ENCODE measurements at places on chromosomes 3 and 15.

DNA sequence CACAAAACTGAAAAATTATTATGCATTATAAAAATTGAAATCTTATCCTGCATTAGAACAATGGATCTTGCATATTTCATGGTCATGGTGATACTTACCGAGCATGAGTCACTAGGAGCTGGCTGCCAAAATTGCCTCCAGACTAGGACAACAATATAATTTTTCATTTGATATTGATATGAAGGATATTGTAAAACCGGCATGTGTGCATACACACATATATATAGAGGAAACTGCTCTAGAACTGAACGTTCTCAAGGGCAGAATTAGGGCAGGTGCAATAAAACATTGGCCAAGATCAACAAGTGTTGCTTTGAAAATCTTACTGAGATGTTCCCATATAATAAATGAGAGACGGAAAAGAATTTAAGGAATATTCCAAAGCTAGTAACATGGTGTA lies 319.4 kb upstream of the POU1F1 start:
- DNase-seq = no peak

- no peak for DNase-seq
Observed at GRCh38 chr15:66625974-66626373, 60.2 kb upstream of the LCTL start.

DNA sequence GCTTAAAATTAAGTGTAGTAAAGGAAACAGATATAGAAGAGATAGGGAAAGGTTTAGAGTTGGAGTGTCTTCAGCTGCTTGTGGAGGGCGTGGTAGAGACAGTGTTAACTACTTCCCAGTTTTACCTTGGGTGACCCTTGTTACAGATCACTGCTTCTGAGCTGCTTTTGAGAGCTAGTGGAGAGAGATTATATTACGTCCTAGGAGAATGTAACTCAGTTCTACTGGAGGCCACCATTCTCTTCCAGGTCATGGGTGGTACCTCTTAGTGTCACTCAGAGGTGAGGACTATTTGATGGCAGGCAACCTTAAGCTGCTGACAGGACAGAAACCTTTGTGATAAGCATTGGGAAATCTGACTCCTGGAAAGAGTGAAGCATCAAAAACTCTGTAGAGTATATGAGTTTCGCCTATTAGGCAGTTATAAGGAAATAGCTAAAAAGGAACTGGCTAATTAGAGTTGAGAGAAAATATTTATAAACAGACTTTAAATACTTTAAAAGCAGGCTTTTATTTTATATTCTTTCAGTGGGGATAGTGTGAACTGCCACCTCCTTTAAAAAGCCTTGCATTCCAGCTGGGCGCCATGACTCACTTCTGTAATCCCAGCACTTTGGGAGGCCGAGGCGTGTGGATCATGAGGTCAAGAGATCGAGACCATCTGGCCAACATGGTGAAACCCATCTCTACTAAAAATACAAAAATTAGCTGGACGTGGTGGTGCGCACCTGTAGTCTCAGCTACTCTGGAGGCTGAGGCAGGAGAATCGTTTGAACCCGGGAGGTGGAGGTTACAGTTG lies 106.5 kb downstream of the ZNF609 start:
- no peak for DNase-seq

DNA sequence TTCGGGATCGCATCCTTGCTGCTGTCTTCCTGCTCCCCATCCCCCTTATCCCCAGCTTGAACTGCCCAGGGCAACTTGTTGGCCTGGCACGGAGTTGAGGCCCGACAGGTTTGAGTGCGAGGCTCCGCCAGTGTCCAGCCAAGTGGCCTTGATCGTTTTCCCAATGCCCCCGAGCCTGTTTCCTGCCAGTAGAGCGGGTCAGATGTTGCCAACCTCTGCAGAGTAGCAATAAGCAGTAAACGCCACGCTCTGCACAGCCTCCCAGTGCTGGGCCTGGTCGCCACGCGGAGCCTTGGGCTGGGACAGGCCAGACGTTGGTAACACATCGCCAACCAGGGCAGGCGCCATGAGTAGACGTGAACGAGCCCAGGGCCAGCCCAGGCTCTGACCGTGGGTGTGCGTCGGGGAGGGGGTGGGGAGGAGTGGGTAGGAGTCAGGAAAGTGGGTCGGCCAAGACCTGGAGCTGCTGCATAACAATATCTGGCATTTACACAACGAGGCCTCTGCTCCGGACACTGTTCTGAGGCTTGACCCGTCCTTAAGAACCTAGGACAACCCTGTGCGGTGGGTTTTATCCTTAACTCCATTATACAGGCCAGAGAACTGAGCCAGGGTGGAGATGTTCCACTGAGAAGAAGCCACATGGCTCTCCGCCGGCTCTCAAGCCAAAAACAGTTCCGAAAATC lies 444 bp upstream of the ABHD14A start:
- no peak for DNase-seq

DNA sequence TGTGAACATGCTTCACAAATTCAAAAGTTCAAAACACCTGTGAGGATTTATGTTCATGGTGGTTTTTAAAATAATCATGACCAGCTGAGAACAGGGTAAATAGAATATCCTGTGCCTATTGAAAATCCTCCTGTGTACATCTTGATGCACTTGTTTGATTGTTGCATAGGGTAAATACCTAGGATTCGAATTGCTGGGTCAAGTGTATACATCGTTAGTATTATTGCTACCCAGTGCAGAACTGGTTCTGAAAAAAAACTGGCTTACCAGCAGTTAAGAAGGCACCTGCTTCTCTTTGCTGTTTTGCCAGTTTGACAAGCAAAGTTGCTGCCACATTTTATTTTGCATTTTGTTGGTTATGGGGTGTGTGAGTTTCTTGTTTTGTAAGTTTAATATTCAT lies 272.6 kb downstream of the CLSTN2 start:
- no peak for DNase-seq

DNA sequence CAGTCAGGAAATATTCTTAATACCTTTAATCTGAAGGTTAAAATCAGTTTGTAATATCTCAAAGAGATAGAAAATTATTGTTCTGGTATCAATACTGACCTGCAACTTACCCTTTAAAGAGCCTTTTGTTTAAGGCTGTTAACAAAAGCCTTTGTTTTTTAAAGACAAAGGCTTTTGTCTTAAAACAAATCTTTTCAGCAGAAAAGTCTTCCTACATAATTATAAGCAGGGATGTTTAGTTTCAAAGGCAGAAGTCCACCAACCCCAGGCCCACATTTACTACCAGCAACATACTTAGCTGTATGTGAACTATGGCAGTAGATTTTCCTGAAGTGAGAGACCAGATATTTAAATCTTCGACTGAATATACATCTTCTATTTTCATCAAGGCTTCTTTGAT lies 36.2 kb downstream of the SLC30A4 start:
- no peak for DNase-seq

DNA sequence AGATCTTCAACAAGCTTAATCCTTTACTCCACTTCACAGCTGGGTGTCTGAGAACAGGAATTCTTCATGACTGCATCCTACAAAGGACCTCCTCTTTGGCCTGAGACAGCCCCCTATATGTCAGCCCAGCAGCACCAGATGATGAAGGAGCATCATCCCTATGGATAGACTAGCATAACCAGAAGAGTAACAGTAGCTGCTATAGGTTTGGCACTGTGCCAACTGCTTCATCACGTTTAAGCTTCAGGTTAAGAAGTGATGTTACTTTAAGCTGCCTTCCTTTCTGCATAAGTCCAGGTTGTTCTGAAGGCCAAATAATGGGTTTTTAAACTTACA lies 50.6 kb downstream of the CMSS1 start:
- DNase-seq = no peak

DNA sequence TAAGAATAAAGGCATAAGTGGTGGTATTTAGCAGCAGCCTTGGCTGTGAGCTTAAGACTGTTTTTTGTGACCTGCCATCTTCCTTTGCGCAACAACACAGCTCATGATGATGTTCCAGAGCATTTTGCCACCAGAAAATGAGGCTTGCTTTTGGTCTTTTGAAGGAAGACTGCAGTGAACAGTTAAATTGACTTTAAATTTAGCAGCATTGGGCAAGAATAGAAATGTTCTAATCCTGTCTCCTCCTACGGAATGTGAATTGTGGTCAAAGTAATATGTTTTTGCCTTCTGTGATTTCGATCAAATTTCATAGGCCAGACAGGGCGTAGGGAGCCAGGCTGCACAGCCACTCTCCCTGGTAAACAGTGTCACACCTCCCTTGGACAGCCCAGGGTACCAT lies 460.7 kb upstream of the RASGRP1 start:
- no peak for DNase-seq

DNA sequence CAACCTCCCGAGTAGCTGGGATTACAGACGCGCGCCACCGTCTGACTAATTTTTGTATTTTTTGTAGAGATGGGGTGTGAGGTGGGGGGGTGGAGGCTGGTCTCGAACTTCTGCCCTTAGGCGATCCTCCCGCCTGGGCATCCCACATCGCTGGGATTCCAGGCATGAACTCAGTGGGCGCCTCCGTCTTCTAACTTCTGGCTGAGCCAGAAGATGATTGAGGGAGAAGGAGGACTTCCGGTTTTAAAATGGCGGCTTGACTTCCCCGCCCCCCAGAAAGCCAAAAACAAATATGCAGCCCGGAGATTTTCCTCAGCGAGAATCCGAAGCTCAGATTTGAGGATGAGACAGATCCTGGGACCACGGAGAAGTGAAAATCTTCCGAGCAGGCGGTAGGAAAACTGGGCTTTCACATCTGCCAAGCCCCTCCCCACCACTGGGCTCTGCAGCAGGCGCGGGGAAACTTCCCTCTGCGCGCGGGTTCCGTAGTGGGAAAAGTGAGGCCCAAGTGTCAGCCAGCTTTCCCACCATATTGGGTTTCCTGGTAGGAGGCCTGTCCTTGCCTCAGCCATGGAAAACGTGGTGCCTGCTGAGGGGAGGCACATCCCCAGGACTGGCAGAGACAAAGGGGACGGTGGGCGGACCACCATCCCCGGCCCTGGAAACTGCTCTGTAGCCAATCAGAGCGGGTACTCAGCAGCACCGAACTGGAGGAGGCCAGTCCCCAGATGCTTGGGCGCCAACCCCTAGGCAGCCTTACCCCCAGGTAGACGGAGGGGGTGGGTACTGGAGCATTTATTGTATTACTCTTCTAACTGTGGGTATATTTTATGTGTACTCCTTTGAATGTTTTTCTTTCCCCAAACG lies 17.3 kb downstream of the CHST14 start:
- no peak for DNase-seq

GRCh38 chr3:168591587-168591986 lies 495.9 kb upstream of the GOLIM4 start:
- DNase-seq = no peak

DNA sequence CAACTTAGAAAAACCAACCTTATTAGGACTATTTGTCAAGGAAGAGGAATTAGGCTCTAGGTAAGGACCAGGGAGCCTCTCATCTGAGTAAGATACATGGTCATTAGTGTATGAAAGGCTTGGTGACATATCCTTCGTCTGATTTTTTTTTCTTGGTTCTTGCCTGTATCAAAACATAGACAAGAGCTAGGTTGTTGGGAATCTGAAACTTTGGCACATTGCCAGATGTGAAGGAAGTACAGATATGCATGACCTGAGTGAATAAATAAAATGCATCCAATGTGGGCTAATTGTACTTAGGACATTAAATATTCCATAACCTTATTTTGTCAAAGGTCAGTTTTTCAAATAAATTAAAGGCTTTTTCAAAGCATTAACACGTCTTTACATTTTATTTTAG lies 151.8 kb downstream of the SYNPR start:
- DNase-seq = no peak

DNA sequence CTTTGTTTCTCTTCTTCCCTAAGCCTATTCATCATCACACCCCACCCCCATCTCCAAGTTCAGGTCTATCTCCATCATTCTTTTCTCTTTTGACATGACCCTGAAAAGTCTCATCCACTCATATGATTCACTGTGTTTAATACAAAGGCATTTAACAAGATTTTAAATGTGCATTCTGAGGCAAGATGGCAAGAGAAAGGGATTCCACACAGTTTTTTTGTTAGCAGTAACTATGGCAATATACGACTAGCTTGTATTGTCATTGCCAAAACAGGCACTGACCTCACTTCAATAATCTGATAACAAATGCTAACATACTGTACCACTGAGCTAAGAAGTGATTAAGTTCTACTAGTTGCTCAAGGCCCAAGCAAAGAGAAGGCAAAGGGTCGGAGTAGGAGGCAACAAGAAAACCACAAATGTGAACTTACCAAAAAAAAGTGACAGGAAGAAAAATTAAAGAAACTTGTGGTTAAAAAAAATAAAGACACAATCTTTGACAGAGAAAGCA lies 53.2 kb downstream of the FBN1 start:
- DNase-seq = no peak

DNA sequence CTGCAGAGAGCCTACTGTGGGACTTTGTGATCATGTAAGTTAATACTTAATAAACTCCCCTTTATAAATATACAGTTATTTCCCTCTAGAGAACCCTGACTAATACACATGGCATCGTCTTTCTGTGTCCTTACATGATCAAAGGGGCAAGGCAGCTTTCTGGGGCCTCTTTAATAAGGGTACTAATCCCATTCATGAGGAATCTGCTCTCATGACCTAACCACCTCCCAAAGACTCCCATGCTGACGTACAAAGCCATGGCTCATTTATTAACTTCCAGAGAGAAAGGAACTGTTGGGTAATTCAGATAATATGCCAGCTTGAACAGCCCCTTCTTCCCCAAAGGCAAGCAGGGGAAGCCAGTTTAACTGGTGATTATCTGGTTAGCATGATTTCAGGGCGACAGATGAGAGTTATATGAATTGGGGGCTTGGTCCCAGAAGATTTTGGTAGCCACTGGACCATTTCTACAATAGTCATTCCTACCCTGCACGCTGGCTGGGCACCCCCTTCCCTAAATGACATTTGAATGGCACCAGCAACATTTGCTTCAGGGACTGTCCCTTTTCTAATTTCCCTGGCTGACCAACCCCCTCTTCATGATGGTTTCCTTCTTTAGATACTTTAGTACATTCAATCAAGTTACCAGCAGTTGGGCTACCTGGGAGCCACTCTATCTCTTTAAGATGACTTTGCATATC lies 83.6 kb upstream of the C3orf80 start:
- DNase-seq = no peak

- DNase-seq = no peak
Observed at GRCh38 chr3:152183473-152183872, 85.3 kb upstream of the MBNL1 start.

DNA sequence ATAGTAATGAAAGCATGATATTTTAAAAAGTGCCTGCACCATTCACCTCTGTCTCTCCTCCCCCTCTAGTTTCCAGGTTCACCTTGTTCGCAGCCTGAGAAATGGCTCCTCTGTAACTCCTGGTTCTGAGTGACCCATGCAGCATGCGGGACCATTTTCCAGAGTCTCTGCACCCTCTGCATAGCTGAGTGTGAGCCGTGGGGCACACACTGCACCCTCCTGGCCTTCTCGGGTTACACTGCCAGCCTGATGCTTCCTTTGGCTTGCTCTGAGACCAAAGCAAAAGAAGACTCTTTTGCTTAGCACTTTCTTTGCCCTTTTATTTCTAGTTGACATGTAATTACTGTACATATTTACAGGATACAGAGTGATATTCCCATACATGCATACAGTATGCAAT lies 287.3 kb downstream of the GABRG3 start:
- DNase-seq = no peak

- DNase-seq = no peak
Observed at GRCh38 chr15:68353421-68354135, 76.0 kb downstream of the FEM1B start.

Data from stimulated activated CD4-positive, alpha-beta T cell treated with anti-CD3 and anti-CD28 coated beads, Interleukin-1b, Interleukin-23, amount 100 ng/mL, for 1 hour (primary cell).